ENCODE measurements at places on chromosomes 11 and 22. TPM values are rescaled to one million over a fixed set of nuclear protein-coding genes. Genes with fewer than 3 reads are reported as not detected.

SYT7 gene
- total RNA-seq = 8.9 TPM

MS4A6E gene
- total RNA-seq = not detected

EED gene
- 15.3 TPM for total RNA-seq

CELSR1 gene
- total RNA-seq = 1.6 TPM

OR6M1 gene
- not detected for total RNA-seq

LRP5 gene
- total RNA-seq = 59.8 TPM

ANGPTL5 gene
- total RNA-seq = 0.92 TPM

C11orf86 gene
- not detected for total RNA-seq

ADM gene
- 111 TPM for total RNA-seq

PRR5L gene
- total RNA-seq = 7.6 TPM

DERL3 gene
- total RNA-seq = 0.53 TPM

SLC22A6 gene
- total RNA-seq = not detected

TYR gene
- total RNA-seq = not detected

DAGLA gene
- total RNA-seq = 2.2 TPM

KIF18A gene
- 7.8 TPM for total RNA-seq

LGALS1 gene
- total RNA-seq = 11,444 TPM

OR51I1 gene
- 0.06 TPM for total RNA-seq

DDX25 gene
- not detected for total RNA-seq

HRAS gene
- total RNA-seq = 105 TPM

OR8D4 gene
- not detected for total RNA-seq

PLEKHA7 gene
- total RNA-seq = 0.31 TPM

ACTN3 gene
- not detected for total RNA-seq

CHRM1 gene
- not detected for total RNA-seq

MYO18B gene
- 11.1 TPM for total RNA-seq

KDM4E gene
- not detected for total RNA-seq

TTC36 gene
- 0.26 TPM for total RNA-seq

ADM2 gene
- total RNA-seq = 0.37 TPM
